ENCODE measurements at places on chromosomes 3 and 15. TPM values are rescaled to one million over a fixed set of nuclear protein-coding genes. Genes with fewer than 3 reads are reported as not detected.

The GOLGA6D gene
- not detected for total RNA-seq

The PLSCR5 gene
- total RNA-seq, result not detected

DNA sequence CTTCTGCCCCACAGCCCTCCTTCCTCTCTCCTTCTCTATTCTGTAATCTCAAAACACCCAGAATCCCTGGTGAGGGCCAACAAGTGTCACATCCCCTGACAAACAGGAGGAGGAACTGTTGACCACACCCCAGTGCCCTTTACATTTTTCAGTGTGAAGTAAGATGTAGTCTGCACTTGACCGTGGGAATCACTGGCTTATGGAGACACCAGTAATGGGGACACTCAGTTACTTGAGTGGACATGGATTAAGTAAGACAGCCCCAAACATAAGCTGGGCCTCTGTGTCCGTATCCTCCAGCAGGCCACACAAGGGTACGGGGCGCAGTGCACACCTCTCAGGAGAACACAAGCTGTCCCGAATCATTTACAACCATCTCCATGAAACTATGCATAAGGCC, 28.4 kb upstream of the LIMD1 start:
- no peak for DNase-seq

DNA sequence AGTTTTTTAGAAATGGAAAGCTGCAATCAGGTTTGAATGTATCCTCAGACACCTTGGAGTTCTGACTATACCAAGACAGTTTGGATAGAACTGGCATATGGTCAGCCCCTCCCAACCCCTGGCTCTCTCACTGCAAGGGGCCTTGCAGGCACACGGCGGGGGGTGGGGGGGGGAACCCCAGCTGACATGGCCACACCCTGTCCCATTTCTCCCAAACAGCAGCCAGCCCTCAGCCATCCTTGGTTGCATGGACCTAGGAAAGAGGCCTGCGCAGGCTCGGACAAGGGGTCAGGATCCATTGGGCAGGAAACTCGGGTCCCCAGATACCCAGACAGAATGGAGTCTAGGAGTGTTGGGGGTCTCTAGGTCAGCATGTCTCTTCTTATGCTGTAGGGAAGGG, 14.5 kb downstream of the CAND2 start:
- DNase-seq, result no peak

GRCh38 chr3:182794455-182795388, 1.4 kb downstream of the ATP11B start:
- no peak for DNase-seq

GRCh38 chr15:94610069-94610468, 378.7 kb downstream of the MCTP2 start:
- no peak for DNase-seq

DNA sequence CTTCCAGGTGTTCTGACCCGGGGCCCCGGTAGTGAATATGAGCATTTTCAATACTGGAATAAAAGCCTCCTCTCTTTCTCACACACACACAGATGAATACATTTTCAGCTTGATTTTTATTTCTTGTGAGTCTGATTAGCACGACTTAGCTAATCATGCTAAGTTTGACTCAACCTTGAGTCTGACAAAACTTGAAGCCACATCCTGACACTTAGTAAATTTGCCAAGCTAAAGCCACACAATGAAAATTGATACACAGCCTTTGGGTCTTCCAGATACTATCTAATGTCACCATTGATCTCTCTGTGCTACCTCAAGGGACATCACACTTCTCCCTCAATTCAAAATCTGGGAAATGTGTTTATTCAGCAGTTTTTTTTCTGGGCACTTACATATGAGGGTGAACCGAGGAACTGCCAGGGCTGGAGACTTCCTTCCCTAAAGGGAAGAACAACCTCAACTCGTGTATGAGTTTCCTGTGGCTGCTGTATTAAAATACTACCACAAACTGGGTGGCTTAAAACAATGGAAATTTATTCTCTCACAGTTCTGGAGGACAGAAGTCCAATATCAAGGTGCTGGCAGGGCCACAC, 18.6 kb downstream of the TMEM266 start:
- DNase-seq, result no peak

The AGTR1 gene
- 1.2 TPM for total RNA-seq

Measured in heart left ventricle (tissue), 16 donors.